ENCODE measurements at places on chromosomes 1 and 21.

- no peak for DNase-seq
These were observed 70.4 kb upstream of the LYST start for GRCh38 chr1:235937123-235937522.

GRCh38 chr1:208850442-208850841, 606.3 kb upstream of the PLXNA2 start:
- no peak for DNase-seq

- no peak for DNase-seq
These were observed 205.1 kb upstream of the EDN2 start for GRCh38 chr1:41689558-41689981.

DNA sequence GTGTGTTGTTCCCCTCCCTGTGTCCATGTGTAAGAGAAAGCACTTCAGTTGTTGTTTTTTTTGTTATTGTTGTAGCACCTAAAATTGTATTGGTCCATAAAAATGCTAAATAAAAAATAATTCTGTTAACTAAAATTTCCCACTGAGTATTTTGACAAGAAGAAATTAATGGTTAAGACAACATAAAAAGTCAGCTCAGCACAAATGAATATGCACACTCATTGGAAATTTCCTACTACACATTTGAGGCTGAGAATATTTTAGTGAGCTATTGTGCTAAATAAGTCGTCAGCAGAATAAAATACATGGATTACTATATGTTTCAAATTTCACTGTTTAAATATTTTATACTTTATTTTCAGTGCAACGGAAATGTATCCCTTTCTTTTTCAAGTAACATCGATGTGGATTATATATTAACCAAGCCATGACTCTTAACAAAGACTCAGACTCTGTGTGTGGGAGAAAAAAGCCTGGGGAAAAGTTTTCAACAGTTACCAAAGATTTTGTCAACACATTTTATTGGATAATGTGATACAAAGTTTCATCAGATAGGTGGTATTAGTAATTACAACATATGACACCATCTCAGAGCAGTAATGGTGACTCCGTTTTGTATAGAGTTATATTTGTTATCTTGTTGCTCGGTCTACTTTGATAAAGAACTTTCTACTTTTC, 63.4 kb downstream of the LYPLAL1 start:
- no peak for DNase-seq

DNA sequence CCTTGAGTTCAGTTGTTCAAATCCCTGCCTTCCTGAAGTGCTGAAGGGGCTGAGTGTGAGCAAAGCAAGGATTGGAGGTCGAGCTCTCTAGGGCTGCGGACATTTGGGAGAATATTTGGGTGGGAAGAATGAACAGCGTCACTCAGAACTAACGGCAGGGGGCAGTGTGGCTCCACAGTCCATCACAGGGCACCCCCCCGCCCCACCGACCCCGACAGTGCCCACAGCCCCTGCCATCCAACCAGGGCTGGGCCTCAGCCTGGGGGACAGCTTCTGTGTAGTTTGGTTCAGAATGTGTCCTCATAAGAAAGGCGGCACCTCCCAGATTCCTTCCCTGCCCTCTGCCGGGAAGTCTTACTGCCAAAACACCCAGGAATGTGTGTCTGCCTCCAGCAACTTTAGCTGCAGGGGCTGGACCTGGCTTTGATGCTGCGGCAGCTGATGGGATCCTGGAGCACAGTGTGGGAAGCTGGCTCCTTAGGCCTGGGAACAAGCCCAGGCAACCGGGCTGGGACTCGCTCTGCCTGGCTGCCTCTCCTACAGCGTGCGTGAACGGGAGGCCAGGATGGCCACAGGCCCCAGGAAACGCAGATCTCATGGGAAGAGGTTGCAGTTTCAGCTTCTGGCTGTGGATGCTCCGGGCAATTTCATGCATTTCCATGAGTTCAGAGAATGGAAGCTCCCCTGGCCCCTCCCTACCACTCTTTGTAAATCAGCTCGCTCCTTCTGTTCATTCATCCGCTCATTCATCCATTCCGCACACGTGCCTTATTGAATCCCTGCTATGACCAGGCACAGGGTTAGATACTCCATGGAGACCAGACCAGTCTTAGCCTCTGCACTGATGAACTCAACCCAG, 104.9 kb upstream of the TMPRSS2 start:
- DNase-seq, result peak; percentile 72

GRCh38 chr1:184222652-184223052, 164.2 kb upstream of the C1orf21 start:
- DNase-seq, result peak; percentile 49

DNA sequence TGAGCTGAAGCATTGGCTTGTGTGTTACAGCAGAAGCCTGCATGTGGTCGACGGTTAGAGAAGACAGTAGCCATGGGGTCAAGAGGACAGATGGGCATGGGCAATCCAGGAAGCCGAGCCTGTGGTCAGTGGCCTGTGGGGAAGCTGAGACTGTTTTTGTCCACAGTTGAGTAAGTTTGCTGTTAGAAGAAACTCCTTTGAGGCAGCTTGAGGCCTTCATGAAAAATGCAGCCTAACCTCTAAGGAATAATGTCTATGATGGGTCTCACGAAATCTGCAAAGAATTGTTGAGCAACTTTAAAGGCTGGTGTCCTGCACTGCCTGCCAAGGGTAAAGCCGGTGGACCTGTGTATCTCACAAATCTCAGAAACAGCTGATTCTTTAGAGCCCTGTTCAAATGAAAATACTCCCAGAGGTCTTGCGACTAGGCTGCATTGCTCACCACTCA, 322.4 kb downstream of the SETD4 start:
- DNase-seq, result peak; percentile 41

DNA sequence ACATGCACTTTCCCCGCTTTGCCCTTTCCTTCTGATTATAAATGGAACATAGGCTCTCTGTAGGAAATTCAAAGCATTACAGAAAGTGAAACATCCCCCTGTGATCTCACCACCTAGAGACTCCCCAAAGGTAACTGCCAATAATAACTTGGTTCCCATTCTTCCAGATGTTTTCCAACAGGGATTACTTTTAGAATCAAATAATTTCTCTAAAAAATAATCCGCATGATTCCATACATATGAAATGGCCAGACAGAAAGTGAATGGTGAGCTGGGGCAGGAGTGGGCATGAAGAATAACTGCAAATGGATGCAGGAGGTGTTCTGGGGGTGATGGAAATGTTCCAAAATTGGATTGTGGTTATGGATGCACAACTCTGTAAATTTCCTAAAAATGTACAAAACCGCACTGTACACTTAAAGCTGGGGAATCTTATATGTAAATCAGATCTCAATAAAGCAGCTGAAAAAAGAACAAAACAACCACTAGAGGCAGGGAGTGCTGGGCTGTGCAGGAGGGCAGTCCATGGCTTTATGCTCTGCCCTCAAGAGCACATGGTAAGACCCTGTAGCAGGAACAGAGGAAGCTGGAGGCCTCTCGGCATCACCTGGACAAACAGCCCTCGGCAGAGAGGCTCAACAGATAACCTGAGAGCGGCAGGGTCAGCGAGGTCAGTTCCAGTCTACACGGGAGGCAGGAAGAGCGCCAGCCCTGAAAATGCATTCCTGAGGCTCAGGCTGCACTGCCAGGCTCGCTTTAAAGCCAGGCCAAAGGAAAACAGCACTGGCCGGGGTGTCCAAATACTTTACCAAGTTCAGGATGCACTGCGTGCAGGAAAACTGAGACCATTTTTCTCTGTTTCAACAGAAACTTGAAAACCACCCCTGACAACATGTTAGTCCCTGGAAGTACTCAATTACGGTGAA, 39.7 kb downstream of the CAPZB start:
- DNase-seq, result no peak

- peak; percentile 56 for DNase-seq
These were observed 75.4 kb downstream of the NRIP1 start for GRCh38 chr21:14989359-14989758.

DNA sequence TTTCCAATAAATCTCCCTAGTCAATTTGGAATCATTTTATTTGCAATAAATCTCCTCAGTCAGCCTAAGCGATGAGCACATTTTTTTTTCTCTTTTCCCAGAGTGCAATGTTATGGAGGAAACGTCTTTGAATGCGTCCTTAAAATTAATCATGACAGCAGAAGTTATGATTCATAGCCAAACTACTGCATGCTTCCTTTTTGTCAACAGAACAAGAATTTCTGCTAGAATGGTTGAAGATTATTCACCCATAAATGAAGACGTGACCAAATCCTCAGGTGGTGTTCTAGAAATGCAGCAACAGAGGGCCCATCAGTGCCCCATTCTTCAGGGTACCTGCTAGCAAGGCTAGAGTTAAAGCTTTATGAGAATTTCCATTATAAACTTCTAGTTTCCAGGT, 407.9 kb upstream of the PKN2 start:
- DNase-seq, result peak; percentile 47

DNA sequence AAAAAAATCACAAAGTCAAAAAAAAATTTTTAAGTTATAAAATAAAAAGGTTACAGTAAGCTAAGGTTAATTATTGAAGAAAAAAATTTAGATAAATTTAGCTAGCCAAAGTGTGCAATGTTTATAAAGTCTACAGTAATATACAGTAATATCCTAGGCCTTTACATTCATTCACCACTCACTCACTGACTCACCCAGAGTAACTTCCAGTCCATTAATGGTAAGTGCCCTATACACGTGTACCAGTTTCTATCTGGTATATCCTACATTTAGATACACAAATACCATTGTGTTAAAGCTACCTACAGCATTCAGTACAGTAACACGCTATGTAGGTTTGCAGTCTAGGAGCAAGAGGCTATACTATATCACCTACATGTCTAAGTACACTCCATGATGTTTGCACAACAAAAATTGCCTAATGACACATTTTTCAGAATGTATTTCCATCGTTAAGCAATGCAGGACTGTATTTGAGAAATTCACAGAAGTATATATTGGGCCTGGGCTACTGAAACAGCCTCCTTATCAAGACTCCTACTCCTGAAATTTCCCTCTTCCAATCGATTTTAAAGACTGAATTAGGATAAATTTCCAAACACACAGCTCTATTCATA, 155.1 kb downstream of the COP1 start:
- peak; percentile 38 for DNase-seq

- no peak for DNase-seq
These were observed 608.3 kb upstream of the ZP4 start for GRCh38 chr1:238499021-238499420.

DNA sequence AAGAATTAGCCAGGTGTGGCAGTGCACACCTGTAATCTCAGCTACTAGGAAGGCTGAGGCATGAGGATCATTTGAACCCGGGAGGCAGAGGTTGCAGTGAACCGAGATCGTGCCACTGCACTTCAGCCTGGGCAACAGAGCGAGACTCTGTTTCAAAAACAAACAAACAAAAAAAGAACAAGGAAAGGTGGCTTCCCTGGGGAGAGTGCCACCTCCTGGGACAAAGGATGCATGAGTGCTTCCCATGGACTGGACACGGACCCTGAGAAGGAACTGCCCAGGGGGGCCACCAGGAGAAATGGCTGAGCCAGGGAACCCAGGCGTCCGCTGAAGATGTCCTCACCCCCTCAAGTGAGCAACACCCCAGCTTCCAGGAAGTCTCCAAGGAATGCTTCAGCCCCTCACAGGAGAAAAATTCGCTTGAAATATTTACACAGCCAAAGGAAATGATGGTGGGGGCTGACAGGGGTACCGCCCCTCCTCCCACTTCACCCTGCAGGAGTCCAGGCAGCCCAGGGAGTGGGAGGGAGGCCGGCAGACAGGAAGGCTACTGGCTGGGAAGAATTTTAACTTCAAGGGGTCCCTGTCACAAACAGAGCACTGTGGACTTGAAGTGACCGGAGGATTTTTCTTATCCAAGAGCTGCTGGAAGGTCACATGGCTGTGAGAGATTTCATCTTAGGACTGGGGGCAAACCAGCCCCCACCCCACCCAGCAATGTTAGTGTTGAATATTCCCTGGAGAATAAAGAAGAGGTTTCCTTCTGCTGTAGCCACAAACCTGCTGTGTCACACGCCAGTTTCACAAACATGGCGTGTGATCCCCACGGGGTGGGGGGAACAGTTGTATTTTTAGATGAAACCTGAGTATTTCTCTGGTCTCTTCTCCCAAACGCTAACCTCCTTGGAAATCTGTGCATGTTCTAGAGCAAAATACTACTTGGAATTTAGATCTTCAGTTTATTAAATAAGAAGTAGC, 90.8 kb upstream of the SLC25A33 start:
- DNase-seq, result no peak

GRCh38 chr1:160711602-160712311, at the start of gene CD48:
Gene CD48, minus strand, starts transcription at chr1:160711822. Its CDS starts 59 bp downstream, at chr1:160711763.
- DNase-seq, result no peak

DNA sequence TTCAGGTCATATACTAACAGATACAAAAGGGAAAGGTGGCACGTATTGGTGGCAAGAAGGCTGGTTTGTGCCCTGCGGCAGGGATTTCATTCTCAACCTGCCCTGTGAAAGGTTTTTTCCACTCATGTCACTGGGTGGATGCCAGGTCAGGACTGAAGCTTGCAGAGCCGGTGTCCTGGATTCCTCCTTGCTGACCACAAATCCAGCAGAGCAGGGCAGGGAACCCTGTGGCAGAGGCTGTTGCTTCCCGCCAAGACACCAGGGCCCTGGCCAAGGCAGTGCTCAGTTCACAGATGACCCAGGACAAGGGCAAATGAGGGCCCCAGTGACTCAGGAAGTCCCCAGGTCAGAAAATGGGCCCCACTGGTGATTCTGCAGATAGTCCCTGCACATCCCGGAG, 16.4 kb downstream of the BSND start:
- DNase-seq, result no peak

DNA sequence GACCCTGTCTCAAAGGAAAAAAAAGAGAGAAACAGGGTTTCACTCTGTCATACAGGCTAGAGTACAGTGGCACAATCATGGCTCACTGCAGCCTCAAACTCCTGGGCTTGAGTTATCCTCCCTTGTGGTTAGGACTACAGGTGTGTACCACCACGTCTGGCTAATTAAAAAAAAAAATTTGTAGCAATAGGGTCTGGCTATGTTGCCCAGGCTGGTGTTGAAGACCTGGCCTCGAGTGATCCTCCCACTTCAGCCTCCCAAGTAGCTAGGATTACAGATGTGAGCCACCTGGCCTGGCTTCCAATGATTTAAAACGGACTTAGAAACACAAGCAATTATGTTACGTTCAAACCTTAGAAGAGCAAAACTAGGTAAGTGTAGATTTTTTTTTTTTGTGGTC, 22.1 kb downstream of the GOLPH3L start:
- no peak for DNase-seq

DNA sequence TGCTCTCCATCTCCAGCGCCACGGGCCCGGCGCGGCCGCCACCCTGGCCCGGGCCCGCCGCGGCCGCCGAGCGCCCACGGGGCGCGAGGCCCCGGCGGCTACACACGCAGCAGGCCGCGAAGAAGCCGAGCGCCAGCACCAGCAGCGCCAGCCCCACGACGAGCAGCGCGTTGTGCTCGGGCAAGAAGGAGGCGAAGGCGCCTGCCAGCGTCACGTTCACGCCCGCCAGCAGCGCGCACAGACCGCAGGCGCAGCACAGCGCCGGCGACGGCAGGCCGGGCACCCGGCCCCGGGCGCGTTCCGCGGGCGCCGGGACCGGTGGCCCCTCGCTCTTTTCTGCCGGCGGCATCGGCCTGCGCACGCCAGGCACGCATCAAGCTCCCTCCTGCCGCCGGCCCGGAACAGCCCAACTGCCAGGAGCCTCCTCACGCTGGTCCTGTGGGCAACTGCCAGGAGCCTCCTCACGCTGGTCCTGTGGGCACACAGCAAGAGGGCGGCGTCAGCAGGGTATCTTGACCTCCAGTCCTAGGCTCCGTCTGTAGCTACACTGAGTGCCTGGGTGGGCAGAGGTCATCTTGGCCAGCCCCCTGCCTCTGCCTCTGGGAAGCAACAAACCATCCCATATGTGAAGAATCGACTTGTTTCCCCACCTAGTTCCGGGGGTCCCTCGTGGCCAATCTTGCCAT, 18.1 kb downstream of the KNCN start:
- DNase-seq, result peak; percentile 43

All from iris pigment epithelial cell (primary cell).